Femur (tissue), 1 donor: ENCODE measurements at places on chromosomes 1 and 21.

- no peak for DNase-seq
These were observed 13.8 kb downstream of the PAXBP1 start for GRCh38 chr21:32757804-32758203.

- DNase-seq, result peak; percentile 89
These were observed 9.8 kb downstream of the SLC30A2 start for GRCh38 chr1:26035959-26036755.

DNA sequence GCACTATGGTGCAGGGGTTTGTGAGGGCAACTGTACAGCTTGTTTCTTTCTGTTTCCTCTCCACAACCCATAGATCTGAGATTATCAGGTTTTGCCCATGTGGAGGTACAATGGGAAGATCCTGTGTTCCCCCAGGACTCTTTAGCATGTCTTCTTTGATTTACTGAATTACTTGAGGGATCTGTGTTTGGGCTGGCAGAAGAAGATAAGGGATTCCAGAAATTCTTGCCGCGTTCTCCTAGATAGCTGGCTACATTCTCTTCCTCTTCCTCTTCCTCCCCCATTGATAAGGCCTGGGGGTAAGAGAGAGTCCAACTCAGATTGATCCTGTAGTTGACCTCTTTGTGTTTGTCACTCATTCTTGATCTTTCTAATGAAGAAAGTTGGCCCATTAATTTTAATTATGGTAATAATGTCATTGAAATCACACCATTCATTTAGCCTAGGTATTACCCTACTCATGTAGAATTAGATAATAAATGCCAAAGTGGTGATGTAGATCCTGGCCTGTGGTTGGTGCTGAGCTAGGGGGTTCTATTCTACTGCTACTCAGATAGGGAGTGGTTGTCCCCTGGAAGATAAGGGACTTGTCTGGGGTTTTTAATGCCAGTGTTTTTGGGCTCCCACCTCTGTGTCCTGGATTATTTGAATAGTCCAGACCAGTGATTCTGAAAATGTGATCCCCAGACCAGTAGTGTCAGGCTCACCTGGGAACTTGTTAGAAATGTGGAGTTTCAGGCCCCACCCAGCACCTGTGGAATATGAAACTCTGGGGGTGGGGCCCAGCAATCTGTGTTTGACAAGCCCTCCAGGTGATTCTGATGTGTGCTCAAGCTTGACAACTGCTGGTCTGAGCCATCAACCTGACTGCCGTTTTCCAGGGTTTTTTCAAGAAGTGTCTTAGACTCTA, 122.2 kb downstream of the NOS1AP start:
- DNase-seq, result no peak

GRCh38 chr21:26366781-26367180, 196.2 kb upstream of the APP start:
- no peak for DNase-seq

DNA sequence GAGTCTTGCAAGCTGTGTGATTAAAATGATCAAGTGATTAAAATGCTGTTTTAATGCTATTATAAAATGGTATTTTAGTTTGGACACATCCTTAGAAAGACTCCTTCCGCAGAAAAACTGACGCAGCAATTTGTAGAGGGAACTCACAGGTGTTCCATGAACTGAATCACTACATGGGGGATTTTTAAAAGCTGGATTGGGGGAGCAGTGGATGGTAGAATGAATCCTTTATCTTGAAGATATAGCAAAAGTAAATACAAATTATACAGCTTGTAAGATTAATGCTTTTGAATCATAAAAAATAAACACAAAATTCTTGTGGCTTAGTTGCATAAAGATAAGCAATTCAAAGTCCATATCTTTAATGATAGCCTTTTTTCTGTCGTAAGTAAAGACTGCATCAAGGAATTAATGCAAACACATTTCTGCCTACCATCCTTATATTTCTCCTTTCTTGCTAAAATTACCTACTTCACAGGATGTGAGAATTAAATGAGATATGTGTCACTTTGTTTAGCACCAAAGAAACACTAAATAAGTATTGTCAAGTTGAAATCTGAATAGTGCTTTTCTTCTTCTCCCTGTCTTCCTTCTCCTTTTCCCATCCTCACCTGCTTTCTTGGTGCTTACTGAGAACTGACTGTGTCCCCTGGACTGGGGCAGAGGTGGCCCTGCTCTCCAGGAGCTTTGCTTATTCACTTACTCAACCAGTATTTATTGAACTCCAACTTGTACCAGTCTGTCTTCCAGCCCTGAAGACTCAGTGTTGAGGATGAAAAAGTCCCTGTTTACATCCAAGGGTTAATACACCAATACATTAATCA, 61.5 kb upstream of the F3 start:
- no peak for DNase-seq

GRCh38 chr1:212718499-212718898, 18.9 kb upstream of the BATF3 start:
- no peak for DNase-seq

DNA sequence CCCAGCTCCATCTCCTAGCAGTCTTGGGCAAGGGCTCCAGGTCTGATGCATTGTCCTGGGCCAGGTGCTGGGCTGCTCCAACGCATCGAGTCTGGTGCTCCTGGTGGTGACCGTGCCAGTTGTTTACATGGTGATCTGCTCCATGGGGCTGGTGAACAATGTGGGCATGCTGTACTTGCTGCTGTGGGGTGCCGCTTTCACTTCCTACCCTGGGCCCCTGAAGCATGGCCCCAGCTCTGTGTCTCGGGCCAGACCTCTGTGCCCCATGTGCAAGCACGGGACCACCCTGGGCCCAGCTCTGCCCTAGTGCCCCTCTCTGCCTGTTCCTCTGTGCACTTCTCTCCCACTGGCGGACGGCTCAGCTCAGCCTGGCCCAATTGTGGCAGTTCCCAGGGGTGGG, 119.4 kb downstream of the MAST2 start:
- DNase-seq, result no peak

DNA sequence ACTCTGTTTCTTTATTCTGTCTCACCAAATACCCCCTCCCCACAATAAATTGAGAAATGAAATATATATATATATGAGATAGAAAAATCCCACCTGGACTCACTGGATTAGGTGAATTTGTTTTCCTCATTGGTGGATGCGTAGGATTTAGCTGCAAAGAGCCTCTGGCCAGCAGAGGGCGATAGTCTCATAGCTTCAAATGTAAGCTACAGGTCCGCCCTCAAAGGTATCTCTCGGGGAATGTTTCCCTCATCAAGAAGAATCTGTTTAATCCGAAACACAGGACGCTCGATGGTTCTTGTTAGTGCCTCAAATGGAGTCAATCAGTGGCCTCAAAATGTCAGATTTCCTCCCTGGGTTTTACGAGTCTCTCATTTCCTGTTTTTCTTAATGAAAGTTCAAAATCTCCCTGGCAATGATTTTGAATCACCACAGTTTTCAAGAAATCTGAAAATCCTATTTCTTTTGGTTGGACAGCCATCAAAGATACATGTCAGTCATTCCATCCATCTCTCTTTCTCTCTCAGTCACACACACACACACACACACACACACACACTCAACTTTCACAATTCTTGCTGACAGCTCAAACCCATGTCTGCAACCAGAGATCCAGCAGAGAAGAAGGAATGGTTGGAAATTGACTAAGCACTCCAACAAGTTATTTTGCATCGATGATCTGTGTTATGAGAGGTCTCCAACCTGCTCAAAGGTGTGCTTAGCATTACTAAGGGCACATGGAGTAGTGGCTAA, 13.9 kb upstream of the CAMK1G start:
- DNase-seq, result peak; percentile 69

- no peak for DNase-seq
These were observed 17.9 kb upstream of the RAP1GAP start for GRCh38 chr1:21687081-21687529.

- DNase-seq, result no peak
These were observed 26.5 kb downstream of the TSNAX start for GRCh38 chr1:231554969-231555368.

GRCh38 chr1:193322211-193322610, 135.8 kb upstream of the B3GALT2 start:
- no peak for DNase-seq

DNA sequence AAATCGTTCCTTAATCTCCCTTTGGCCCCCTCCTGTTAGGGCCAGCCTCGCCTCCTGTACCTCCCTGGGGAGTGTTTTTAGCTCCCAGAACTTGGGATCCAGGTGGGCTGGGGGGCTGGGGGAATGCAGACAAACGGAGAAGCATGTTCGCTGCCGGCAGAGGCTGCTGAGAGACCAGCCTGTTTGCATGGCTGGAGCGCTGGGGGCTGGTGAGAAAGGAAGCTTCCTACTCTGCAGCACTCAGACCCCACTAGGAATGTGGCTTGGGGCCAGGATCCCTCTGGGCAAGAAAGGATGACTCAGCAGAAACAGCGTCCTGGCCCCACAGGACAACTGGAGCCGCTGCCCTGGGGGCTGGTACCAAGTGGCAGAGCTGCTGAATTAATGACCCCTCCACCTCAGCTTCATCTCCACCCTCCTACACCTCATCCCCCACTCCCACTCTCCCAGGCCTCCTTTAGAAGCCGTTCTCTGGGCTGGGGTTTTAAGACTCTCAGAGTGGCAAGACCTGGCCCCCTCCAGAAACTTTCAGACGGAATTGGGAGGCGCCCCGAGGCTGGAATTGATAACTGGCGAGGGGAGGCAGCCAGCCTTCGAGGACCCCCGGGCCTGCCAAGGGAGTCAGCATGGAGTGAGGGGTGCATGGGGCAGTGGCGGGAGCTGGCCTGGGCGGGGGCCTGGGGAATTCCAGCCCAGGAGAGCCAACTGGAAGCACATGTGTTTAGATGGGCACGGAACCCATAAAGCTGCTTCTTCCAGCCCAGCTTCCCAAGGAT, 28.5 kb upstream of the EPS8L3 start:
- DNase-seq, result peak; percentile 92

DNA sequence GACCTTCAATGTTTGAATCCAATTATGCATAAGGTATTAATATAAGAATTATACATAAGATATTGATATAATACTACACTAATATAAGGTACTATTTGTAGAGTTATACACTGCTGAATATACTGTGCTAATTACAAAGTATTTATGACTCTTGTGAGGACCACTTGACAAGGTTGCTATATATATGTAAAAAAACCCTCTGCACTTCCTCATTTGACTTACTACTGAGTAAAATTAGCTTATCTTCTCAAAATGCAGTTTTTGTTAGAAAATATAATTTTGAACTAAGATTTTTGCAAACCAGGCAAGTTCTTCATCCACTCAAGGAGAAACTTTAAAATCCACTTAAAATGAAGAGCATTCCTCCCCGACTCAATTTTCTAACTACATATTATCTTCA, 8.5 kb downstream of the SIKE1 start:
- DNase-seq, result no peak

DNA sequence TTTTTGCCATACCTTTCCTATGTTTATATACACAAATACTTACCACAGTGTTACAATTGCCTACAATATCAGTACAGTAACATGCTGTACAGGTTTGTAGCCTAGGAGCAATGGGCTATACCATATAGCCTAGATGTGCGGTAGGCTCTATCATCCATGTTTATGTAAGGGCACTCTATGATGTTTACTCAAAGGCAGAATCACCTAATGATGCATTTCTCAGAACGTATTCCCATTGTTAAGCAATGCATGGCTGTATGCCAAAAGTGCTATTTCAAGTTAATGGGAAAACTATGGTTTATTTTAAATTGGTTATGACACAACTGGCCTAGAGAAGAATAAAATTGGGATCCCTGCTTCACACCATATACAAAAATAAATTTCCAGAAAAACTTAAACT, 36.9 kb upstream of the DISP1 start:
- no peak for DNase-seq

DNA sequence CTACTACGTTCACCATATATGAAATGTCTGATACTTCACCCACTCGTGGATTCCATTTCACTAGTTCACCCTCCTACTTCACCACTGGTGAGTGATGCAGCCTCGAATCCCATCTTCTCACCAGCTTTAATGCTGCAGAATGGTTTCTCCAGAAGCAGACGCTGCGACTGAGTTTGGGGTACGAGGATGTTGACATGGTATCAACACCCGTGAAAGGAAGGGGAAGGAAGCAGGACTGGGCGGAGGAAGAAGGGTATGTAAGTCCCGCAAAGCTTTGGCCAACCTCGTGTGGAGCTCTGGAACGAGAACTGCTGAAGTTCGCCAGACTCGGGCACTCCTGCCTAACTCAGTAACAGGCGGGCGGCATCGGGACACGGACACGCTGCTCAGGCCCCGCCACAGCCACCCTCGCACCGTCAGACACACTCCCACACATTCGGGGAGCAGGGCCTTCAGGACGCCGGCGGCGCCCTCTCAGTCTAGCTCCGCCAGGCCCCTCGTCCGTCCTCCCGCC, 833 bp upstream of the DIP2A start:
- DNase-seq, result peak; percentile 47

DNA sequence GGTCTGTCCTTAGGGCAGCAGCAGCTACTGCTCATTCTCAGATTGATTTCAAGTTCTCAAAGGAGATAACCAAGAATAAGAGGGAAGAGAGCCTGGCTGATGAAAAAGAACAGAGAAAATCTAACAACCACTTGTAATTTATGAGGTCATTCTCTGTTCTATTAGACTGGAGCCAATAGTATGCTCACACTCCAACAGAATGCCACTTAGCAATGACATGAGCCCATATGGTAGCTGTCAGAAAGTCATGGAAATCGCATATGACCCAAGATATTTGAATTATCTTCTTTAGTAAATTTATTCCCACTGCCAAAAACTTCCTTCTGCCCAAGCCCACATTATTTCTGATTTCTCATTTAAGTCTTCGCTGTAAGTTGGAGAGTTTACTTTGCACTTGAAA, 53.7 kb upstream of the PLA2G4A start:
- DNase-seq, result peak; percentile 17

DNA sequence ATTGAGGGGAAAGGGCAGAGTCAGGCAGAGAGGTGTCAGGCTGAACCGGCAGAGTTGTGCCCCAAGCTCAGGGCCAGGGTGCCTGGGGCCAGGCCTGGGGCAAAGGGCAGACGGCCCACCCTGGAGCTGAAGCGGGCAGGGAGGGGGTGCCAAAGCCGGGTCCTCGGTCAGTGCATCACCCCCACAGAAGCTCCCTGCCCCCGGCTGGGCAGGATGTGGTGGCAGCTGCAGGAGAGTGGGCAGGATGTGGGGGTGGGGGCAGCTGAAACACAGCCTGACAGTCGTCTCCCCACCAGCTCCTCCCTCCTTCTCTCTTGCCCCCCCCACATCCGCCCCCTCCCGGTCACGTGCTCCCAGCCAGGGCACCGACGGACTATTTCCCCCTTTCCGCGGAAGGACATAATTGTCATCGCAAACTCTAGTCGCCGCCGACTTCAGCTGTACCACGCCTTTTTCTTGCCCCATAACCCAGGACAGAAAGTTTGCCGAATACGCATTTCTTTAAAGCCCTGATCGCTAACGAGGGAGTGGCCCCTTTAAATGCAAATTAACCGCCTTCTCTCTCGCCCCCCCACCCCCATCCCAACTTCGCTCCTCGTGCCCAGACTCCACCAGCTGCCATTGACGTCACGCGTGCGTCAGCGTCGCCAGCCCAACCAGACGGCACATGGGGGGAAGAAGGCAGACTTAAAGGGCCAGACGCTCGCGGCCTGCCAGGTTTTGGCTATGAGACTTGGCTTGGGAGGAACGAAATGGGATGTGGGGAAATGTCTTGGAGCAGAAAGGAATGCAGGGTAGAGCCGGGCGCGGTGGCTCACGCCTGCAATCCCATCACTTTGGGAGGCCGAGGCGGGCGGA, 4.5 kb upstream of the MEF2D start:
- peak; percentile 99 for DNase-seq
